NCI-H69 (cell line): ENCODE measurements at places on chromosomes 5 and 9.

DNA sequence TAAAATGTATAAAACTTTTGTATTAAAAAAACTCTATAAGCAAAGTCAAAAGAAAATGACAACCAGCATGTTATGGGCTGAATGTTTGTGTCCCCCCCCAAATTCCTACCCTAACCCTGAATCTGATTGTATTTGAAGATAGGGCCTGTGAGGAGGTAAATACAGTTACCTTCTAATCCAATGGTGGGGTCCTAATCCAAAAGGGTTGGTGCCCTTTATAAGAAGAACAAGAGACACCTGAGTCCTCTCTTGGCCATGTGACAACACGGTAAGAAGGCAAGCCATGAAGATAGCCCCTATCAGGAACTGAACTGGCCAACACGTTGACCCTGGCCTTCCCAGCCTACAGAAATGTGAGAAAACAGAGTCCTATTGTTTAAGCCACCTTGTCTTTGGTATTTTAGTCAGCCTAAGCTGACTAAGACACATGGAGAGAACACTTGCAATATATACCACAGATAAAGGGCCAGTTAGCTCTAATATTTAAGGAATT is 49.7 kb upstream of the AKNA start:
- DNase-seq: no peak

GRCh38 chr5:60576425-60576824 is 123.5 kb downstream of the DEPDC1B start:
- no peak for DNase-seq

DNA sequence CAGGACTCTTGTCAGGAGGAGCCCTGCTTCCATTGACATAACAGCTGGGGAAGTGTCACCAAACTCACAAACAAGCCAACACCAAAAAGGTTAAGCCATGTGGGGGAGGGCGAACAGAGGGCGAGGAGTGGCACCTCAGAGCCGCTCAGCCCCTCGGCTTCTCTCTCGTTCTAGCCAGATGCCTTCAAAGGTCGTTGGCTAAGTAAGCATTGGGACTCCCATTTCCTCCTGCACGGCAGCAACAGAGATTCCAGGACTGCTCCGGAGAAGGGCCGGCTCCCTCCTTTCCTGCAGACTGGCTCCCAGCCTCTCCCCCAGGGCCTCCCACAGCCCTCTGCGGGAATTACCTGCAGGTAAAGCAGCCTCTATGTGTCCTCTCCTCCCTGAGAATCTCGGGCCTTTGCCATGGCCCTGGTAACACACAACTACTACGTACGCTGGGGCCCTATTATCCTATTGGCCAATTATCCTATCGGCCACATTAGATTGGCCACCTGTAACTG is 52.1 kb upstream of the RNU6ATAC start:
- DNase-seq: no peak

DNA sequence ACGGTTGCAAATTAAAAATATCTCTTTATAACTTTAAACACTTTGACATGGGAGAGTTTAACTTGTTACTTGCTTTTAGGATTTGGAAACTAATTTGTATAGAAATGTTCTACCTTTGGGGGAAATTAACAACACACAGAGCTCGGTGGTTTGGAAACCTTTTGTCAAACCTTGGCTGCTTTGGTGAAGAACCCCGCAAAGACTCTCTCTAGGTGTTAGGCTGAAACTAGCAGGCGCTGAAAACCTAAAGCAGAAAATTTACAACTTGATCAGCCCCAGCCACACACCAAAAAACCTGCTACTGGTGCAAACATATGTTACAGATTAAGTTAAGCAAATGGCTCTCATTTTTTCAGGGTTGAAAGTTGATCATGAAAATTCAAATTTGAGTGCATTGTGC is 25.8 kb downstream of the NR2F1 start:
- no peak for DNase-seq

DNA sequence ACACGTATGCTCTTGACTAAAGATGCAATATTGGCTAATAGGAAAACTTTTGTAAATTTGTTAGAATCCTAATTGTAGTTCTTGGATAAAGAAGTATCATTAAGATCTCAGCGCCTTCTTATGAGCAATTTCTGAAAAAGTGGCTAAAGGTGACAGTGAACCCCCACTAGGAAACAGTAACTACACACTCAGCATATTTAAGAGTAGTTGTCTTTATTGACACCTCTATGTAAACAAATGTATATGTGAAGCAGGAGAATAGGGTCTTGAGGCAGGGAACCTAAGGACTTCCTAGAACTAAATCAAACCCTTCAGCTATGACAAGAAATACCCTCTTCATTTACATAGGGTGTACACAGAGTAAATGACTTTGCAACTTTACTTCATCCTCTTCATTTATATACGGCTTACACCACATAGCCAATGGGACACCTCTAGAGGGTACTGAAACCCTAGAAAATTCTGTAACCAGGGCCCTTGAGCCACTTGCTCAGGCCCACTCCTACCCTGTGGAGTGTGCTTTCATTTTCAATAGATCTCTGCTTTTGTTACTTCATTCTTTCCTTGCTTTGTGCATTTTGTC is 2.8 kb downstream of the NIPSNAP3A start:
- DNase-seq: no peak

DNA sequence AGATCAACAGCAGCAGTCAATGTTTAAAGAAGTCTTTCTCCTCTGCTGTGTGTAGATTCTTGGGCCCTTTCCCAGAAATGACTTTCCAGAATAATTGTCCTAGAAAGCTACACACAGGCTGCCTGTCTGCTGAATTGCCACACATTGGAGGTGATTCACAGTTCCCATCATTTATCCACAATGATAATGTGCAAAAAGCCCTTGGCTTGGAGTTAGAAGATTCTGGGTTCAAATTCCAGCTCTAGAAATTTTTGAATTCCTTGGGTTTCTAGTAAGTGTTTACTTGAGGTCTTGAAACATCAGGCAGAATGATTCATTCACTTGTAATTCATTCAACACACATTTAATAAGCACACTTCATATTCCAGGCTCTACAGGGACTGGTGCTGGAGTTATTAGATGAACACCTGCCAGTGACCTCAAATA is 28.6 kb upstream of the EPB41L4B start:
- DNase-seq: peak; percentile 68

DNA sequence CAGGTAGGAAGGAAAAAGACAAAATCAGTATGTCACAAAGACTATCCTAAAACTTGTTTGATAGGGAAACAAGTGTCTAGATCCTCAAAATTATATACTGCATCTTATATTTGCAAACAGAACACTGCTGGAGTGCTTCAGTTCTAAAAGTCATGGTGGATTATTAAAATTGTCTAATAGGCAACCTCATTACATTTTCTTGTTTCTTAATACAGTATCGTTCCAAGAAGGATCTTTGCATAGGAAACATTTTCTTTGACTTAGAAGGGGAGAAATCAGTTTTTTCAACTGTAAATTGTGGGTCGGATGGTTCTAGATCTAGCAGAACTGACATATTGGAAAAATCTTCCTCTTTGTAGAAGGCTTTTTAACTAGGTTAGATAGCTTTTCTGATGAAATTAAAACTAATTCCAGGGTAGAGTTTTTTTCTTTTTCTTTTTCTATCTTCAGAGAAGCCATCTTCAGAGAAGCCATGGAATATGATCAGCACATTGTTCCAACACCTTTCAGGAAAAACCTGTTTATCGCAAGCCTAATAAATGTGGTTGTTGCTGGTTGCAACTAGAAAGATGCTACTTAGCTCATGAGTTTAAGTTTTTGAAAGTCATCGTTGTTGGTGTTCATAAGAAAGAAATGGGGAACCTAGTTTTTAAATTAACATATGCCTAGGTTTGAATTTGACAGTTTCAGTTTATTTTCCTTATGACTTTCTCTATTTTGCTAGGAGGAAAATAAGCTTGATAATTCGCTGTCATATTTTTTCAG is 7.4 kb downstream of the CPEB4 start:
- DNase-seq: no peak

GRCh38 chr5:115132465-115132864 is 37.2 kb downstream of the TRIM36 start:
- no peak for DNase-seq

- DNase-seq: no peak
Measured at GRCh38 chr5:123429993-123430392, 6.8 kb upstream of the CEP120 start.

GRCh38 chr5:145922059-145922458 is 14.3 kb upstream of the SH3RF2 start:
- DNase-seq: no peak

DNA sequence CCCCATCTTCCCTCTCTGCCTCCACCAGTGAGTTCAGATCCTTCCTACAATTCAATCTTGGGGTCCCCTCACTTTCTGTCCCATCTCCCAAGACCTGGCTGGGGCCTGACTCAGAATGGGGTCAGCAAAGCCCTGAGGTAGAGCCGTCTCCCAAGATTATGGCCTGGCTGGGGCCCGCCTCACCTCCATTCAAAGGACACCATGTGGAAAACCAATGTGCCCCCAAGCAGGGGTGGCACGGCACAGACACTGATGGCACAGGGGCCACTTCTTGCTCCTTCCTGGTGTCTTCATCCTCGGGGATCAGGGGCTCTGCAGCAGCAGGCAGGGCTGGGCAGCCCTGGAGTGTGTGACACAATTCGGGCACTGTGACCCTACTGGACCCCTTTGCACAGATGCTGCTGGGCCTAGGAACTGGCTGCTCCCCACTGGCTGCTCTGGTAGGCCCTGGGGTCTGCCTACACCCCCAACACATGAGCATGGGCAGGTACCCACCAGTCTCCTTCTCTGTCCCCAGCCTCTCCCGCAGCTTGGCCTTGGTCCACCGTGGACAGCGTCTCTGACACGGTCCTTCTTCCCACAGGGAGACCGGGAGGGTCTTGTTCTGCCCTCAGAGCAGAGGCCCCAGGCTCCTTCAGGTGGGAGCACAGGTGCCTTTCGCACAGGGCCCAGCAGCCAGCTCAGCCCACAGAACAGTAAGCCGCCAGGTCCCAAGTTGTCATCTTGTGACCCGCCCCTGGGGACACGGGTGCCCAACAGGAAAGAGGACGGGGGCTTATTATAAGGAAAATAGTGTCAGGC is 89.5 kb downstream of the ADAMTS2 start:
- DNase-seq: no peak

DNA sequence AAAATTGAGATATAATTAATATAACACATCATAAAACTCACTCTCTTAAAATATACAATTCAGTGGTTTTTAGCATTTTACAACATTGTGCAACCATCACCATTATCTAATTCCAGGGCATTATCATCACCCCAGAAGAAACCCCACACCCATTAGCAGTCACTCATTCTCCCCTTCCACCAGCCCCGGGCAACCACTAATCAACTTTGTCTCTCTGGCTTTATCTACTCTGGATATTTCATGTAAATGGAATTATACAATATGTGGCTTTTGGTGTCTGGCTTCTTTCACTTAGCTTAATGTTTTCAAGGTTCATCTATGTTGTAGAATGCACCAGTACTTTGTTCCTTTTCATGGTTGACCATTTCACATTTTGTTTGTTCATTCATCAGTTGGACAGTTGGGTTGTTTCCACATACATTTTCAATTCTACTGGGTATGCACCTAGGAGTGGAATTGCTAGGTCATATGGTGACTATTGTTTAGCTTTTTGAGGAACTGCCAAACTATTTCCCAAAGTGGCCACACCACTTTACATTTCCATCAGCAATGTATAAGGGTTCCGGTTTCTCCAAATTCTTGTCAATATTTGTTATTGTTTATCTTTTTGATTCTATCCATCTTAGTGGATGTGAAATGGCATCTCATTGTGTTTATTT is 62.4 kb downstream of the MARCHF3 start:
- DNase-seq: no peak

- no peak for DNase-seq
Measured at GRCh38 chr9:18534611-18535010, 60.7 kb downstream of the ADAMTSL1 start.

DNA sequence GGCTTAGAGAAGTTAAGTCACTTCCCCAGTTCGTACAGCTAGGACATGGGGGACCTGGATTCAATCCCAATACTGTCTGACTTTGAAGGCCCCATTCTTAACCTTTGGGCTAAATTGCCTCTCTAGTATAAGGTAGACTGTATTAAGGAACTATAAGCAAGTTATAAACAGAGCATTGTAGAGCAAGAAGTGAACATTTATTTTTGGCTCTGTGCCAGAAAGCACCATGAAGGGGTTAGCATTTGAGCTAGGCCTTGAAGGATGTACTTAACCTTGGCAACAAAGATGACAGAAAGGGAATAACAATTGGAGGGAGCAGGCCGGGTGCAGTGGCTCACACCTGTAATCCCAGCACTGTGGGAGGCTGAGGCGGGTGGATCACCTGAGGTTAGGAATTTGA is 32.8 kb downstream of the GALNT10 start:
- no peak for DNase-seq

DNA sequence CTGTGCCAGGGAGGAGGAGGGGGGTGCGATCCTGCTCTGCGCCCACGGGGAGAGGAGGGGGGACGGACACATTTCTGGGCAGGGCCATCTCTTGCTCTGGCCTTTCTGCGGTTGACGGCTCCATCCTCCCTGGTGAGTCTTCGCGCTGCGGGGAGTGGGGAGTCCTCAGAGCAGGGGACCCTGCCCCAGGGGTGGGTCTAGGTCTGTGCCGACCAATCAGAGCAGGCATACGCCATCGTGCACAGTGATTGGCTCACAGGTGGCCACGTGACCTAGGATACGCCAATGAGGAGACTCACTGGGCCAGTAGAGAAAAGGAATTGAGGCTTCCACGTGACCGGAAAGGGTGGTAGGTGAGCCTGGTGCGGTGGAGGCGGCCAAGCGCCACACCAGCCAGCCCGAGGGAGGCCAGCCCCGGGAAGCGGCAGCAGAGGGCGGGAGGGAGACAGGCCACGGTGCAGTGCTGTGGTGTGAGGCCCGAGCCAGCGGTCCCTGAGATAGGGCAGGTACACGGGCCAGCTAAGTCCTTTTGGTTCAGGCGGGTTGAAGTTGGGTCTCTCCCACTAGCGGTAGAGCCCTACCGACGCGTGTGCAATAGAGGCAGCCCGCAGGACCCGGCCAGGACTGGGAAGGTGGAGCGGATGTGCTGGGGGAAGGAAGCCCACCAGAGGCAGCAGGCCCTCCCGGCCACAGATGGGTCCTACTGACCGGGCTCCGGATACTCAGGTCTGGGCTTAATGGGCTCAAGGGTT is 65.2 kb upstream of the RNF130 start:
- DNase-seq: no peak

DNA sequence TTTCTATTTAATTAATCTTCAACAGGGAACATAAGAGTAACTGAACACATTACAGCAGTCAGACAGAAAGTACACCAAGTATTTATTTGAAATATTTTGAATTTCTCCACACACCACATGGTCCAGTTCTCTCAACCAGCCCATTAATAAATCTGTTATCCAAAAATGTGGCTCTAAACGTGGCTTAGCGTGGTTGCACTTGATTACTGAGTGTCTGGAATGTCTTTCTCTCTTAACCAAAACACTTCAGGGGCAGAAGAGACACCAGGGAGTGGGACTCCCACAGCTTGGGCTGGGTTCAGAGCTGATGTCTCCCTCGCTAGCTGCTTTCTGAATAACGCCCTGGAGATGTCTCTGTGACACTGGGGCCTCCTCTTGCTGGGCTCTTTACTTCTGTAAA is 52.6 kb upstream of the FANCC start:
- DNase-seq: no peak
